Left renal pelvis (tissue), 4 donors: ENCODE measurements at places on chromosomes 12 and 14.

- no peak for DNase-seq
Measured at GRCh38 chr12:111259231-111259630, 109.7 kb downstream of the PHETA1 start.

- DNase-seq, result no peak
Measured at GRCh38 chr12:114903083-114903691, 219.2 kb upstream of the TBX3 start.

DNA sequence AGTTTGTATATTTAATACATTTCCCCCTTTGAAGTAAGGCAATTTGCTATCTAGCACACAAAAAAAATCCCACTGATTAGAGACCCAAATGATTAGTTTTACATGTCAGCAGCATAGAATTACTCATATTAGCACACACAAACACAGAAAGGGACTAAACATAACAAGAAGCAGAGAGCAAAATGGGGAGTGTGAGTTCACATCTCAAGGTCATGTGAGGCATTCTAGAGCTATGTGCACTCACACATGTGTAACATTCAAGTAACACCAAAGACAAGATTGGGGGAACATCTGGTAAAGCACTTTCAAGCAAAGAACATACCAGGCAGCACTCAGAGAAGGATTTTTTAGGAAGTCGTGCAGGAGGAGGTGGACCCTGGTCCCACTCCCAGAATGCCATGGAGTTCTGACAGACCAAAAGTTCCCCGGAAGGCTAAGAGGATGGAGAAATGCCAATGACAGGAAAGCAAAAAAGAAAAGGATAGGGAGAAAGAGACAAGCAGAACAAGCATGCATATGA, 105.8 kb upstream of the SINHCAF start:
- no peak for DNase-seq

- no peak for DNase-seq
Measured at GRCh38 chr12:67078957-67079356, 190.2 kb upstream of the CAND1 start.

DNA sequence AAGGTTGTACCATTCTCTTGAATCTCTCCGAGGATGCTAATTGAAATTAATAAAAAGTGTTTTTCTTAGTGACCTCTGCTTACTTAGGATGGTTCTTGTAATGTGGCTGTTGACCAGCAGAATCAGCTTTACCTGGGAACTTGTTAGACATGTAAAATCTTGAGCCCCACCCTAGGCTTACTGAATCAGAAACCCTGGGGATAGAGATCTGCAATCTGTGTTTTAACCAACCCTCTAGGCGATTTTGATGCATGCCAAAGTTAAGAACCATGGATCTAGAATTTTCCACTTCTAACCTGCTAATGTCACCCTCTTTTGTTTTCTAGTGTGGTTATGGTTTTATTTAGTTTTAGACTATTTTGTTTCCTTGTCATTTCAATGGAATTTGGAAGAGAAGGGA, 6.5 kb downstream of the NUBPL start:
- no peak for DNase-seq

- no peak for DNase-seq
Measured at GRCh38 chr14:34376649-34377267, 85.3 kb downstream of the SPTSSA start.

DNA sequence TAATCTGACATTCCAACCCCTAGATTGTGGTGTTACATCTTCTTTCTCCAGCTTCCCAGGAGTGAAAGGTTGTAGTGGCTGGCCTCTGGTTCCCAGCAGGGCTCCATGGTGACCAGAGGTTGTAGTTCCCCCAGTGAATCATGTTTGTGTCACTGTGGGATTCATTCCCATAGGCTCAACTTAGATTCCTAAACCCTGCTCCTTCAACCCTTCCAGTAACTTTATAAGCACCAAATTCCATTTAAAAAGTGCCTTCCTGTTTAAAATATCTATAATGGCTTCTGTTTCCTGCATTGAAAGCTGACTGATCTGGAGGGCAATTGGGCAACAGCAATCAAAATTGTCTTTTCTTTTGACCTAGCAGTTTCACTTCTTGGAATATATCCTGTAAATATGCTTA, 40.5 kb upstream of the TBC1D15 start:
- no peak for DNase-seq

DNA sequence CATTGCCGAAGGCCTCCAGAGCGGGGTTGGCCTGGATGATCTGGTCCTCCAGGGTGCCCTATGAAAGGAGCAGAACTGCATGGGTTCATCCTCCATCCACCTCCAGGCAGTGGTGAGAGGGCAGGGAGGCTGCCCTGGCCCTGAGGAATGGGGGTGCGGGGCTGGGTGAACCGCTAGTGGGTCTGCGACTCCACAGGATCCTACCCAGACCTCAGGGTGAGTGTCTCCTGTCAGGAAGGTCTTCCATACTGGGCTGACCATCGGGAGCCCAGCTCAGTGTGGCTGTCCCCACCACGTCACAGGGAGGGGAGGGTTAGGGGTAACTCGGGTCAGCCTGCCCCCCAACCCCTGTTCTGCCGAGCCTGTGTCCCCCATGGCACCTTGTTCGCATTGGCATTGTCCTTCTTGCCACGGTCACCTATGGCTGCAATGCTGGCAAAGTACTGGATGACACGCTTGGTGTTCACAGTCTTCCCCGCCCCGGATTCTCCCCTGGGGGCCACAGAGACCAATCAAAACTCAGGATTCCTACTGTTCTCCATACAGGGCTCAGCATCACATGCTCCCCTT, 3.7 kb downstream of the MYH6 start:
- DNase-seq, result no peak

GRCh38 chr12:113214895-113215400, 6.3 kb upstream of the TPCN1 start:
- no peak for DNase-seq

GRCh38 chr12:92608151-92609091, 94.4 kb upstream of the PLEKHG7 start:
- no peak for DNase-seq

DNA sequence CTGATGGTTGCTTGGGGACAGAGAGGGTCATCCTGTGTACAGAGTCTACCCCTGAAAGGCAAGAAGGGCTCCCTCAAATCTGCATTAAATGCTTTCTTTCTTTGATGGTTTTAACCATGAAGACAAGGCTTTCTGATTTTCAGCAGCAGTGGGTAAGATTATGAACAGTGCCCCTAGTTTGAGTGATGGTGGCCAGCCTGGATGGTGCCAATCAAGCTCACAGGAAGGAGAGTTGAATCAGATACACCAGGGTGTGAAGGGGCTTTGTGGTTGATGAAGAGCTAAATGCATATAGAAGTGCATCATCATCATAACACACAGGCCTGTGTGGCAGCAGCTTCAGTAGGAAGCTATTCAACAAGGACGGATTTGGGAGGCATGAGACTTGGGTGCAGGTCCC, 5.7 kb downstream of the KRT85 start:
- DNase-seq, result no peak

DNA sequence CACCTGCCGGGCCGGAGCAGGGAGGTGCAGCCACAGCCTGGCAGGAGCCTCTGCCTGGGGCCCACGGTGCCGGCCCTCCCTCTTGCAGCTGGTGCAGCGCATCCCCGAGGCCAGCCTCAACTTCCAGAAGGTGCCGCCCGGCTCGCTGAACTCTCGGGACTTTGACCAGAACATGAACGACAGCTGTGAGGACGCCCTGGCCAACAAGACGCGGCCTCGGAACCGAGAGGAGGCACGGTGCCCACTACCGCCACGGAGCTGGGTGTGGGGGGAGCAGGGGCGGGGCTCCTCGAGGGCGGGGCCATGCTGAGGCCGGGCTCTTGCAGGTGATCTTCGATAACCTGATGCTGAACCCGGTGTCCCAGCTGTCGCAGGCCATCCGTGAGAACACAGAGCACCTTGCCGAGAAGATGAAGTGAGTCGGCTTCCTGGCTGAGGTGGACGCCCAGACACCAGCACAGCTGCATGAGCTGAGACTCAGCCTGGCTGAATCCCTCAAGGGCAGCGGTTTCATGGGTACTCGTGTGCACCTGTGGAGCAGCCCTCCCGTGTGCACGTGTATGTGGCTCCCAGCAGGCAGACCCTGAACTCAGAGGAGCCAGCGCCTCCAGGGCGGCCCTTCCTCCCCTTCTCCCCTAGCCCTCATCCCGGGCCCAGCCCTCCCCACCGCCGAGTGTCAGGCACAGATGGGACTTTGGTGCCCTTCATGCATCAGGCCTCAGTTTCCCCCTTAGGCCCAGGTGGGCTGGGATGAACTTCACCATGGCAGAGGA, 28.6 kb downstream of the CEP170B start:
- DNase-seq, result no peak

DNA sequence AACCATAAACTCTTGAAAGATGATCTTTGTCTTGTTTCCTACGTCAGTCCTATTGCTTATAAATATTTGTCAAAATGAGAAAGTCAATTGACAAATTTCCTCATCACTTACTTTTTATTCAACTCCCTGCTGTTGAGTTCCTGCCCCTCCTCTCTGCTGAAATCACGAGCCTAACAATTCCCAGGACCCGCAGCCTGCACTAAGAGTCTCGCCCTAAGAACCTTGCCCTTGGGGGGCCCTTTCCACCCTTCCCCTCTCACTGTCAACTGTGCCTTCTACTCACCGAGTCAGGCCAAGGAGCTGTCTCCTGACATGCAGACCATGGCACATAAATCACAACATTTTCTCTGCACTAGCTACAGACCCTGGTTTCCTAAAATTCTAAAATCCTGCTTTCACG, 99.0 kb downstream of the STAB2 start:
- DNase-seq, result no peak

- DNase-seq, result no peak
Measured at GRCh38 chr14:80017795-80018194, 193.5 kb downstream of the DIO2 start.

DNA sequence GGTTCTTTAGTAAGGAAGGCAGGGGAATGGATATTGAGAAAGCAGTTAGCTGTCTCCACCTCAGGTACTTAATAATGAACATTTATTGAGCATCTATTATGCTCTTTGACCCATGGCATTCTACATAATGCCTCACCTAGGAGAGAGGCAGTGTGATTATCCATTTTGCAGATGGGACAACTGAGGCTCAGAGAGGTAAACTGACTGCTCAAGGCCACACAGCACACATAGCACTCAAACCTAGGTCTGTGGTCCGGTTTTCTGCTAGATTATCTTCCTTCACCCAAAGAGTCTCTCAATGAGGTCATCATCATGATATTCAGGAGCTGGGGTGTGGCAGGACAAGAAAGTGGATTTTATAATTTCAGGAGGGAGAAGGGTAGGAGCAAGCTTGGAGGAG, 199.1 kb upstream of the LHX5 start:
- DNase-seq, result no peak
